ENCODE measurements at places on chromosomes 1 and 21.

DNA sequence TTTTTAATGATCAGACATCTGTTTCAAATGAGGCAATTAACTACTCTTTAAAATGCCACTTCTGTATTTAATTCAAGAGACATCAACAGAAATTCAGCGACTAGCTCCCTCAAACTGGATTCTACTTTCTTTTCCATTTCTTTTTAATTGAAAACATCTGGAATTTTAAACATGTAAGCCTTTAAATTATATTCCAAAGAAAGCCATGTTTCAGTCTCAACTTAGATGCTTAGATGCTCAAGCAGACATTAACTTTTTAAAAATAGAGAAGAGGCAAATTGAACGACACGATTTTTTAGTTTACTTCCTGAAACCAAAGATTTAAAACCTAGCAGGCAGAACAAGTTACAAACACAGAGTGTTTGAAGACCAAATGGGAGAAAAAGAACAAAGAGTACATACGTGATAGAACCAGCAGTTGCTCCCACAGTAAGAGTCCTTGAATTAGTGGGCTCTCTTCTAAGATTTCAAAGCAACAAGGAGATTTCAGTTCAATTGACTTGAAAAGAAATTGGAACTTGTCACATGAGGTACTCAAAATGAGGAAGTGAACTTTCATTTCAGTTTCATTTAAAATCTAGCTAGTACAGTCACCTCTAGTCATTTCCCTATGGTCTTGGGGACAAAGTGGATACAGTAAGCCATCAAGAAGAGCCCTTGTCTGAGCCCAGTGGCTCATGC lies at the start of gene CTSS:
CTSS (minus strand) TSS at position 483 of the 681 bp plus-strand sequence. CDS start 1,015 bp downstream, outside the sequence.
- peak; percentile 98 for DNase-seq

- no peak for DNase-seq
These were observed 98.5 kb upstream of the DMRTA2 start for GRCh38 chr1:50521703-50522102.

GRCh38 chr1:184524248-184524647 lies 137.4 kb downstream of the C1orf21 start:
- DNase-seq, result no peak

GRCh38 chr1:202049129-202049528 lies 38.7 kb downstream of the ELF3 start:
- DNase-seq, result peak; percentile 43

- DNase-seq, result no peak
These were observed 16.2 kb downstream of the SRRM1 start for GRCh38 chr1:24659166-24659904.

DNA sequence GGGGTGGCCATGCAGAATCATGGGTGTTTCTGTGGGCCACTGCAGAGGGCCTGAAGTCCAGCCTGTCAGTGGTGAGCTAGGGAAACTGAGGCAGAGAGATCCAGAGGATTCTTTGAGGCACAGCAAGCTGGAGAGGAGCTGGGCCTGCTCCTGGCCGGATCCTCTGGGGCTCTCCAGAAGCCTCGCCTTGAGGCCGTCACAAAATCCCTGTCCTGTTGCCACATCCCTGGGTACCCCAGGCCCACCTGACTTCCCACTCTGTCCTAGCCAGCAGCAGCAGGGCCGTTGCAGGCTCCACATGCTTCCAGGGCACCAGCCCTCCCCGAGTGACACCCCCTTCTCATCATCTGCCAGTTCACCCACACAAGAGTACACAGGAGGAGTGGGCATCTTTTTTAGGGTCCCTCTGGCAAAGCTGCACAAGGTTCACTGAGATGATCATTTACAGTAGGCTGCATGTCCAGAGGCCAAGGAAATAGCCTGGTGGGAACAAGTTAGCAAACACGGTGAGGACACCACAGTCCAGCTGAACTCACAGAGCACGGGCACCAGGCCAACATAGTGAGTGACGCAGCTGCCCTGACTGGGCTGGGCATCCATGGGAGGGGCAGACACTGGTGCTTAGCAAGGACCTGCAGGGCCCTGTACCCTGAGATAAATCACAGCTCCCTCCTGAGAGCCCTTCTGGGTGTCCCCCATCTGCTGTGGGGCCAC lies 25.1 kb upstream of the TSPEAR start:
- DNase-seq, result no peak

DNA sequence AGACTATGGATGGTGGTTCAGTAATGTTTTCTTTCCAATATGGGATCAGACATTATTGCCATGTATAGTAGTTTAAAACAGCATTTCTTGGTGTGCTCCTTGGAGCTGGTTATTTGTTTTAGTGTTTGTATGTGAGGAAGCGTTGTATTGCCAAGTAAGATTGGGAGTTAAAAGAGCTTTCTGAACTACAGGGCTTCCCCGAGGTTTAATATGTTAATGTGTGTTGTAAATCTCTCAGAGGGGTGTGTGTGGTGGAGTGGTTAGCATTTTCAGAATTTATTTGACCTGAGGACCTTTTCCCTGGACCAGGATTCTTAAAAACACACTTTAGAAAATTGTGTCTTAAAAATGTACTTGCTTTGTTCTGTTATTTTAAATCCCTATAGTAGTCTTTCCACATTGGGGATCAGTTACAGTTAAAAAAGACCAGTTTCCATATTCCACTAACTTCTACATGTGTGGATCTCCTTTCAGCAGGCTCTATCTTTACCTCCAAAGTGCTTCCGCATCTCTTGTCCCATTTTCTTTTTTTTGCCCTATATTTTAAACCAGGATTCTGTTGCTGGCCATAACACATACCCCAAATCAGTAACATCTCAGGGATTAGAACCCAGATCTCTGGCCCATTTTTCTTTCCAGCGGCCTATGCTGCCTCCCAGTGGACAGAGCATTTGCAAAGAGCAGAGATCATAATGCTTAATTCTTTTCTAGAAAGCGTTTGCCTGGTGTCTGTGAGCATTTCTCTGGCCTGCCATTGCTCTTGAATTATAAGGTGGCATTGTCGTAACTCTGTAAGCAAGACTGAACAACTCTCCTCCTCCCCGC lies 58.6 kb downstream of the PBX1 start:
- DNase-seq, result no peak

DNA sequence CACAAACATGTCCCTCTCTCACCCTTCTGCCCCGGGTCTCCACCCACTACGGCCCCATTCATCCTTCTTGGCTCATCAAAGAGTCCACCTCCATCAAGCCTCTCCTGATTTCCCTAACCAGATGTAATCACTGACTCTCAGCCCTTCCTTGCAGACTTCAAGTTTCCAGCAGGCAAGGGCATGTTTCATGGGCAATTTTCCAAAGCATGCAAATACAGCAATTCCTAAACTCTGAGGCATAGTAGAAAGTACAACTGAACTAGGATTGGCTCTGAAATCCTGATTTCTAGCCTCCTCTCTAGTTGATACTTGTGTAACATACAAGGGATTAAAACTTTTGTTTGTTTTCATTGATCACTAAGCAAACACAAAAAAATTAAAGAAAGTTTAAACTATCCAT lies 109.1 kb upstream of the GADD45A start:
- no peak for DNase-seq

DNA sequence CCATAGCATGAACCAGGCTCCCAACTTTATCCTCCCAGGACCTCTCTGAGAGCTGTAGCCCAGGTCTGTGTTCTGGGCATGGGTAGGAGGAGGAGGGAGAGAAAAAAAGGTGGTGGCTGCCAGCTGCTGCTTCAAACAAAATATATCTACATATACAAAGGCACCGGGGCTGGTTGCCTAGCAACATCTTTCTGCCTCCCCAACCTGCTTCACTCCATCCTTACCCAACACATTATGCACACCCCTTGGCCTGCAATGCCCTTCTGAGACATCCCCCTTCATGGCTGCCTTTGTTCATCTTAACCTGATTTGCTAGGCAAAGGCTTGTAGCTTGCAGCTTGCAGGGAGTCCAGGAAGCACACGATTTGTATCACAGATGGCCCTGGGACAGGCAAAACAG lies 27.2 kb upstream of the ATP1A1 start:
- no peak for DNase-seq

DNA sequence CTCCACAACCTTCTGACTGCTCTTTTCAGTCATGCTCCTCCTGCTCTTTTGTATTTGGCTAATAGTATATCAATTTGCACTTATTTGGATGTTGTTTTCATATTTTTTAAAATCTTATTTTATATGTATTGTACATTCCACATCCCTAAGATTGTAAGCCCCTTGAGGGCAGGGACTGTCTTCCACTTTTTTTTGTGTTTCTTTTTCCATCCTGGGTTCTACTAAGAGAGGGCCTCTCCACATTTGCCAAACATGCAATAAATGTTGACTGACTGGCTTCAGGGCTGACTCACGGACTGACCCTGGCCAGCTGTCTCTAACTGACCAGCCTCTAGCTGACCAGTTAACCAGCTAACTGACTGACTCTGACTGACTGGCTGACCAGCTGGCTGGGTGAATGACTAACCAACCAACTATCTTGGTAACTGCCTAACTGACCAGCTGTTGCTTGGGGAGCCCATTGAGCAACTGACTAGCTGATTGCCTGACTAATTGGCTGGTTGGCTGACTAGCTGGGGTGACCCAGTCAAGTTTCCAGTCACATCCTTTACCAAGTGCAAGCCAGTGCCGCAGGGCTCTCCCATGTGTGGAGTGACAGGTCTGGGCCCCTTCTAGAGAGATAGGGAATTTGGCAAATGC lies 16.1 kb downstream of the CSF1 start:
- no peak for DNase-seq

DNA sequence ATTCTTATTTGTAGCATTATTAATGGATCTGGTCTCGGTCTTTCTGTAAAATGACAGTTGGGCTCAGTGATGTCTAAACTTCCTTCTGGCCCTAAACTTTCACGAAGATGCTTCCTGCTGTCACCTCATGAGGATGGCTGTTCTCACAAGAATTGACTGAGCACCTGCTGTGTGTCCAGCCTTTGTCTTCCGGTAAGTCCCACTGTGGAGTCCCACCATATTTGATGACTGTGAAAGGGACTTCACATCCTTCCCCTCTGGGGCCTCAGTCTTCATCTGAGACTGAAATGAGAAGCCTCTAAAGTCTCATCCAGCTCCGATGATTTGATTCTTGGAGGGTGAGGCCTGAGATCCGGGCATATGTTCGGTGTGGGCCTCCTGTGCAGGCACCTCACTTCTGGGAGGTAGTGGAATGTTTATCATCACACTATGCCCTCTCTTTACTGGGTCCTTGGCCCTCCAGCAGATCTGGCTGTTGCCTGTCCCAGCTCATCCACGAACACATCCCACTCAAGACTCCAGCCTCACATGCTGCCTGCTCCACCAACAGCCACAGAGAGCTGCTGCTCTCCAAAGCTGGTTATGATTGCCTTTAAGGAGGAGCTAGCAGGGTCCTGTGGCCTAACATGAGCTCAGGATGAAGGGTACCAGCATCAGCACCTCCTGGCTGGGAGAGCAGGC lies 95.8 kb downstream of the KCNN3 start:
- no peak for DNase-seq

DNA sequence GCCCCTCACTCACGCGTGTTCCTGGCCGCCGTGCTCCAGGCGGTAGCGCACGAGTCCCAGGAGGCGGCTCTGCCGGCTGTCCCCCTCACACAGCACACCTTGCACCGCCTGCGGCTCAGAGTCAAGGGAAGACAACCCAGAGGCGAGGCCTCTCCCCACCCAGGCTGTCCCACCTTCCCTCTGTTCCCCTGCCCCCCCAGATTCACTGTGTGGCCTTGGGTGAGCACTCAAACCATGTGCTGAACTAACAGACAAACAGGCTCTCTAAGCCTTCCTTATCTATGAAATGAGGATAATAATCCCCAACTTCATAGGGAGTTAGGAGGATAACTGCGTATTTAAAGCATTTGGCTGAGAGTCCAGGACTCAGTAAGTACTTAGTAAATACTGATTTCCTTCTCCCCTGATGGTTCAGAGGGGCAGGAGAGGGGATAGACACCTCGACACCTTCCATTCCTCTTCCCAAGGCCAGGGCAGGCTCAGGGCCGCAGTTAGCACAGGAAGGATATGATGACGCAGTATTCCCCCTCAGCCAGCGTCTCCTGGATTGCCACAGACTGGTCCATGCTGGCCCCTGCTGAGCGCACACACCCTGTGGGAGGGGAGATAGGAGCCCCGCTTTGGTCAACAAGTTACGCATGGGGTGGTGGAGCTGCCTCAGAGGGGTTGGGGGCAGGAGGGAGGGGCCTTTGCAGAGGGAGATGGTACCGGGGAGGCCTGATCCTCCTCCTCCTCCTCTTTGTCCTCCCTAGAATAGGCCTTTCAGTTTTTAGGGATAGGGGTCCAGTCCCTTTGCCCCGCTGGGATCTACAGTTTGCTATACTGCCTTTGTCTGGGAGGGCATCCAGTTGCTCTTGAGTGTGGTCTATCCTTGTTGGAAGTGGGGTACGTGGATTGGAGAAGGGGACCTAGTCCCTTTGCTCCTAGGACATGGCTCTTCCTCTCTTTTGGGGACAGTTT lies 830 bp downstream of the INPP5B start:
- DNase-seq, result peak; percentile 49

DNA sequence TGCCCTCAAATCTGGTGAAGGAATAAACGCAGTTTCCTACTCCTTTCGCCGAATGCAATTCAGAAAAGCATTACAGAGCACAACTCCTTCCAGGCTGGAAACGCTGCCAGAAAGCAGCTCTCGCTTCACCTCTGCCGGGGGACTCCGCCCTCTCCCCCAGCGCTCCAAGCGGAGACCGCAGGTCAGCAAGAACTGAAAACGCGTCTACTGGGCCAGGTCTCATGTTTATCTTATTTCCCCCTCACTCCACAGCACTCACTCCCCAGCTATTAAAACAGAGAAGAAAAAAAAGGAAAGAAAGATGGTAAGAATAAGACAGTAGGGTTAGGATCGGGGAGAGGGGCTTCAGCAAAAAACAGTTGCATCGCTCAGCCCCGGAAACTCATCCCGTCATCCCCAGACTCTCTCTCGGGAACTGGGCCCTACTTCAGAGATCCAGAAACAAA lies 833 bp upstream of the RCOR3 start:
- peak; percentile 56 for DNase-seq

DNA sequence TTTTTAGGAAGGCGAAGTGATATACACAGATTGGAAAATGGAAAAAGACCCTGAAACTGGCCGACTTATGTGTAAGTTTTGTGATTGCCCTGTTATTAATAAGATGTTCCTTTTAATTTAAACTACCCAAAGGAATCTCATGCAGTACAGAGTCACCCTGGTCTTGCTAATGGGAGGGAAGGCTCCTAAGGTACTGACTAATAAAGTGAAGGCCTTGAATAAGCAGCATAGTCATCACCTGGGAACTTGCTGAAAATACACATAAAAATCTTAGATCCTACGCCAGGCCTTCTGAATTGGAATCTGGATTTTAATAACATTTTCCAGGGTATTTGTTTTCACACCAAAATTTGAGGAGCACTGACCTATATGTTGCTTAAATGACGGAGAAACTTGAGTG lies 73.4 kb upstream of the MCOLN3 start:
- no peak for DNase-seq

- DNase-seq, result no peak
These were observed 31.7 kb upstream of the ZC3H12A start for GRCh38 chr1:37442644-37443043.

- DNase-seq, result no peak
These were observed 27.8 kb downstream of the ILDR2 start for GRCh38 chr1:166947398-166948043.

DNA sequence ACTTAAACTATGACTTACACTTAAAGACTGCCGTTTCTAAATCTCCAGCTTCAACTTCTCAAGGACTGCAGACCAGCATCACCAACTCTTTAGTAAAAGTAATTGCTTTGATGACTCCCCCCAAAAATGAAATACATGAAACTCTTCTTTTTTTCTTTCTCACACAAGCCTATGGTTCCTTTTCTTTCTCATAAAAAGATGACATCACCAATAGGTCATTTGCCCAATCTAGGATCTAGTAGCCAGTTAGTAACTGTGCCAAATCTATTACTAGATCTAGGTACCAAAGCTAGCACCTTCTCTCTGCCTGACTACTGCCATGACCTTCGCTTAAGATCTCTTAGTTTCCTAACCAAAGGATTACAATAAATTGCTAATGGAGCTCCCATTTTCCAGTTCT lies 1266.0 kb upstream of the ADGRL4 start:
- DNase-seq, result no peak

- no peak for DNase-seq
These were observed 8.0 kb downstream of the TENT5B start for GRCh38 chr1:27004471-27005165.
